ENCODE measurements at places on chromosomes 2 and 18.

- no peak for DNase-seq
Observed at GRCh38 chr2:30625701-30626100, 178.7 kb downstream of the LCLAT1 start.

GRCh38 chr2:199646439-199646838 lies 188.7 kb upstream of the SATB2 start:
- DNase-seq, result no peak

DNA sequence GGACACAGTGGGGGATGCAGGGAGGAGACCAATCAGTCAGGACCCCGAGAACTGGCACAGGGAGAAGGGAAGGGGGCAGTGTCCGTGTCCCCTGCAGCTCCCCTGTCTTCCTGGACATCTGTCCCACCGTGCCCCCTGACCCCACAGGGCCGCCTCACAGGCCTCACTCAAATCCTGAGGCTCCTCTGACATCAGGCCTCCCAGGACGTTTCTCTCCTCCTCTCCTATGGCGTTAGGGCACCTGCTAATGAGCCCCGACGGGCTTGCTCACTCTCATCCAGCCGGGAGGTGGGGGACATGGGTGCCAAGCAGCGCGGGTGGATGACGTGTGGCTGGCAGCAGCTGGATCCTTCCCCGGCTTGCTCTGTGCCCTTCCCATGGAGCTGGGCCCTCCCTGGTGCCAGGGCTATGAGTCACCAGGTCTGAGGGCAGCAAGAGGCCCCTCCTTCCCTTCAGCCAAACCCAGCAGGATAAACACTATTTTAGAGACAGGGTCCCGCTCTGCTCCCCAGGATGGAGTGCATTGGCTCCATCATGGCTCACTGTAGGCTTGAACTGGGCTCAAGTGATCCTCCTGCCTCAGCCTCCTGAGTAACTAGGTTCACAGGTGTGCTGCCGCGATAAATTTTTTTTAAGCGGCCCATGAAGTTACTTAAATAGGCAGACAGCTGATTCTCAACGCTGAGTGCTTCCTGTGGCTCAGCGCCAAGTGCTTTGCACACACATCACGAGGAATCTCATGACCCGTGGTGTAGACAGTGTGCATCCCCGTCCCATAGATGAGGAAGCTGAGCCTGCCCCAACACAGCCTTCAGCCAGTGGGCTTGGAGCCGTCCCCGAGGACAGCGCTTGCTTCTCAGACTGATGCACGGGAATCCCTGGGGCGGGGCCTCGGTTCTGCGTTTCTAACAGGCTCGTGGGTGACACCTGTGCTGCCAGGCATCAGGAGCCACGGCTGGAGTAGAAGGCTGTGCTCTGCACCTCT lies 64.5 kb upstream of the HDAC4 start:
- peak; percentile 97 for DNase-seq

DNA sequence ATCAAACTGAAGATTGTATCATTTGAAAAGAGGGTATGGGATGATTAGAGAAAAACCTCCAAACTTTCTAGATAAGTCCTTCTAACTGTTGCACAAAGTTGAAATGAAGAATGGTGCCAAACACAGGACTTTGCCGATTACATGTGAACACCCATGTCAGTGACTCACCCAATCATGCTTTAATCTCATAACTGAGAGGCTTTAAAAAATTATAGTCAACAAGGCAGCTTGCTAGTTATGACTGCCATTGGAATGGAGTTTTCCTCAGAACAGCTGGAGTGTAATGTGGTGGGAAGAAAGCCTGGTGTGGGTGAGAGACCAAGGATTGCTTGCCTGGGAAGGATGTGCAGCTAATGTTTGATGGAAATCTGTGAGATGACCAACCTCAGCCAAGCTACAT lies 98.2 kb upstream of the ALPP start:
- DNase-seq, result no peak

- DNase-seq, result no peak
Observed at GRCh38 chr2:41610501-41611190, 437.2 kb upstream of the PKDCC start.

DNA sequence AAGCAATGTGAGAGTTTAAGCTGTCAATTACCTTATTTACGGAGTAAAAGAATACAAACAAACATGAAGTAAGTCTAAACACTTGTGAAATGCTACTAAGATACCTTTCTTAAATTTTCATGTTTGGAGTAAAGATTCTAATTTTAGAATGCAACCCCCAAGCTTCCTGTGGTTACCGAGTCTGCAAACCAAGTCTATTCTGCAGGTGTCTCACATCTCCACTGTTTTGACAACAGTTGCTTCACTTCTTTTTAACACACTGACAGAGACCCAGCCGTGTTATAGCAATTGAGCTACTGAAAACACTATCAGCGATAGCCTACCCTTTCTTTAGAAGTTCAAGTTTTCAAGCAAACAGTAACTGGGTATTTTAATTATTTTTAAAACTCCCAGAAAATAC lies 608.3 kb downstream of the ERBB4 start:
- DNase-seq, result no peak

- no peak for DNase-seq
Observed at GRCh38 chr2:193584522-193584938, 1389.8 kb upstream of the TMEFF2 start.

DNA sequence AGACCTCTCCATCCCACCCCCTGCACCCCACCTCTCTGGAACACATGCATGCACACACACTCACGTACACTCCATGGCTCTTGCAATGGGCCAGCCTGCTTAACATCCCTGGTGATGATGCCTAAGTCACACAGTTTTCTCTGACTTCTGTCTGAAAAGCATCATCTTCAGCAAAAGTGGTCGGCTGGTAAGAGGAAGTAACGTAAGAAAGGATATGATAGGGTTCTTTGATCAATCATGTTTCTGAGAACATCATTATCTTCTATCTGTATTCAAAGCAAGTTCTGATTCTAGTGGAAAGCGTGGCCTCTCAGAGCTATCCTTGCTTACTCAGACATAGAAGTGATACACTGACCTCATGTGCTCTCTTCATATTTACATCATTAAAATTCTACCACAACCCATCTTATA lies 11.4 kb upstream of the NDUFV2 start:
- no peak for DNase-seq

GRCh38 chr2:70834881-70835280 lies 735 bp downstream of the CD207 start:
- no peak for DNase-seq

Measured in posterior cingulate gyrus (tissue), 11 donors.